ENCODE measurements at places on chromosomes 4 and X.

GRCh38 chr4:185825737-185826136 lies 13.7 kb upstream of the SORBS2 start:
- no peak for DNase-seq

GRCh38 chr4:129163427-129163826 lies 67.5 kb downstream of the C4orf33 start:
- no peak for DNase-seq

- no peak for DNase-seq
Observed at GRCh38 chr4:80507507-80507906, 172.0 kb downstream of the CFAP299 start.

DNA sequence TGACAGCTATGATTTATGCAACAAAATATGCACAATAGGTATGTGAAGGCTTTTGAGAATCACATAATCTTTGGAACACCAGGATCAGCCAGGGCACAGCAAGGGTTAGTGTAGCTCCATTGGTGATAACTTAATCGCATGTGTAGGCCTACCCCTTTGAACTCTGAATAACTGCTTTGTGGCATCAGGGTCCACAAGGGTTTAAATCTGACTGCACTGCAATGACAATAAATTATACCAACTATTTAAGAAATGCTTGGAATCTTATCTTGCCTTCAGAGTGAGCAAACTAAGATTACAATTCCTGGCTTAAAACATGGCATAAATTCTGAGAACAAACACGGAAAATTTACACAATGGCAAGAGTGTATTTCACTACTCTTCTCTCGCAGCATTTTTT lies 245.8 kb downstream of the FBXO8 start:
- no peak for DNase-seq

DNA sequence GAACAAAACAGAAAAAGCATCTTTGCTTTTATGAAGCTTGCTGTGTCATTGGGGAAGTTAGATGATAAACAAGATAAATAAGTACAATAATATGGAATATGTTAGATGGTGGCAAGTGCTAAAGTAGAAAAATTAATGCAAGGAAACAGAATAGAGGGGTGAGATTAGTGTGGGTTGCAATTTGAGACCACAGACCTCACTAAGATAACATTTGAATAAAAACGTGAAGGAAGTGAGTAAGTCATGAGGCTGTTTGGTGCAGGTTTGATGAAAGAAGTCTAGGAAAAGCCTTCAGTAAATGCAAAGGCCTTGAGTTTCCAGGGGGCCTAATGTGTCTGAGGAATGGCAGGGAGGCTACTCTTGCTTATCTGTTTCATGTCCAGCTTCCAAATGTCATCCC lies 102.5 kb downstream of the CFAP299 start:
- no peak for DNase-seq

DNA sequence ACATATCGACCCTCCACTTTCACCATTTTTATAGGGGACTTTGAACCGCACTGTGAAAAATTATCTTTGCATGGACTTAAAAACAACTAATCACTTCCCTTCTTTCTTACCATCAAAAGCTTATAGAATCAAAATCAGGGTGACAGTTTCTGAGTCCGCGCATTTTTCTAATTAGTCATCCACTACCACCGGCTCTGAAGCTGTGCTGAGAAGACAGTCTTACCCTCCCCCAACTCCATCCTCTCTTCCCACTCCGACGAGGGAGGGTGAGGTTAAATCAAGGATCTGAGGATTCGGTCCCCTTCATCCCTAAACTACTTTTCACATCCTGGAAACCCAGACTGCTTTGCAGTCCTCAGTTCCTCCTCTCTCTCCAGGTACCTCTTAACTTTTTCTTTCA lies 4.2 kb downstream of the DCTD start:
- DNase-seq = no peak

- no peak for DNase-seq
Observed at GRCh38 chrX:152537373-152537772, 86.3 kb upstream of the GABRA3 start.
